CD4-positive, alpha-beta memory T cell (primary cell): ENCODE measurements at places on chromosomes 6 and 20. TPM values are rescaled to one million over a fixed set of nuclear protein-coding genes. Genes with fewer than 3 reads are reported as not detected.
A peak's percentile ranks its signal among the peaks of the same experiment; 100 is the strongest.

- DNase-seq, result no peak
- H3K36me3 ChIP-seq, result no peaks in the 10 kb centered on the region
- H3K4me3 ChIP-seq, result no peak overlapping the region
Observed at GRCh38 chr6:161583584-161583983, 309.7 kb upstream of the AGPAT4 start.

DNA sequence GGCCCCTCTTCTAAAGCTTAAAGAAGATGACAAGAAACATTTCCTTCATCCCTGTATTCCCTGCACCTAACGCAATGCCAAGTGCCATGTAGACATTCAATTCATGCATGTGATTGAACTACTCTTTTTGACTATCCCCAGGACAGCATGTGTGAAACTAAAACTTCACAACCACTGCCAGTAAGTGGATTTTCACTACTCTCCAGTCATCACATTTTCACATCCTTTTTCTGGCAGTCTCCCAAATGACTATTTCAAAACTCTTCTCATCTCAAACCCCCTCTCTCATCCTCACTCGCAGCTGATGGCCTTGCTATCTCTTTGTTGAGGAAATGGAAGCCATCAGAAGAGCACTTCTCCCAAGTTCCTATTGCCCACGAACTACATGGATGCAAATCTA, 122.6 kb downstream of the OPRM1 start:
- no peak overlapping the region for H3K27ac ChIP-seq
- H3K36me3 ChIP-seq, result peaks cover 20% of the 10 kb centered on the region
- no peak for DNase-seq

Gene KCNG1
- not detected for total RNA-seq

GRCh38 chr6:13814938-13815575, 700 bp upstream of the MCUR1 start:
- DNase-seq, result no peak
- peaks cover 28% of the 10 kb centered on the region for H3K4me1 ChIP-seq
- no peaks in the 10 kb centered on the region for H3K27me3 ChIP-seq
- peak overlapping the region; percentile 78 for H3K4me3 ChIP-seq
- H3K27ac ChIP-seq, result peak overlapping the region; percentile 62

DNA sequence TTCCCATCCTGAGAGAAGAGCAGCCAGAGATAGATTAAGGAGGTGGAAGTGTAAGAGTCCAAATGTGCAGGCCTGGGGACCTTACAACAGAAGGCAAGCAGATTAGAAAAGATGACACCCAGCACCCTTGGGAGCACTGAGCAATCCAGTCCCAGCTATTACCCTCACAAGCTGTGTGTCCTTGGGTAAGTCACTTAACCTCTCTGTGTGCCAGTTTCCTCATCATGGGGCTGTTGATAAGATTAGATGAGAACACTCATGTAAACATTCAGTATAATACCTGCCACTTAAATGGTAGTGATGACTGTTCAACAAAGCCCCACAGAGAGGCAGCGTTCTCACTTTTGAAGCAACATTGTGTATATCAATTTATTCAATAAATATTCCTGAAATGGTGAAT, 114.8 kb upstream of the CST7 start:
- no peaks in the 10 kb centered on the region for H3K4me1 ChIP-seq
- no peak overlapping the region for H3K27ac ChIP-seq
- H3K27me3 ChIP-seq, result no peaks in the 10 kb centered on the region
- H3K36me3 ChIP-seq, result no peaks in the 10 kb centered on the region
- no peak for DNase-seq

Gene RHAG
- total RNA-seq, result not detected

Gene CITED2
- total RNA-seq, result 118 TPM

GRCh38 chr6:129671442-129672340, 38.3 kb downstream of the ARHGAP18 start:
- peak; percentile 68 for DNase-seq
- peak overlapping the region; percentile 53 for H3K4me3 ChIP-seq
- H3K36me3 ChIP-seq, result no peaks in the 10 kb centered on the region
- peaks cover 25% of the 10 kb centered on the region for H3K4me1 ChIP-seq

Gene KHDC1L
- total RNA-seq, result not detected

- peak overlapping the region; percentile 85 for H3K27ac ChIP-seq
- H3K36me3 ChIP-seq, result no peaks in the 10 kb centered on the region
- peaks cover 31% of the 10 kb centered on the region for H3K4me1 ChIP-seq
- DNase-seq, result peak; percentile 50
Observed at GRCh38 chr6:35687658-35688604, 784 bp downstream of the FKBP5 start.
